ENCODE measurements at places on chromosomes 4 and X.

- peak; percentile 45 for DNase-seq
Measured at GRCh38 chr4:6885953-6886557, 23.6 kb upstream of the TBC1D14 start.

DNA sequence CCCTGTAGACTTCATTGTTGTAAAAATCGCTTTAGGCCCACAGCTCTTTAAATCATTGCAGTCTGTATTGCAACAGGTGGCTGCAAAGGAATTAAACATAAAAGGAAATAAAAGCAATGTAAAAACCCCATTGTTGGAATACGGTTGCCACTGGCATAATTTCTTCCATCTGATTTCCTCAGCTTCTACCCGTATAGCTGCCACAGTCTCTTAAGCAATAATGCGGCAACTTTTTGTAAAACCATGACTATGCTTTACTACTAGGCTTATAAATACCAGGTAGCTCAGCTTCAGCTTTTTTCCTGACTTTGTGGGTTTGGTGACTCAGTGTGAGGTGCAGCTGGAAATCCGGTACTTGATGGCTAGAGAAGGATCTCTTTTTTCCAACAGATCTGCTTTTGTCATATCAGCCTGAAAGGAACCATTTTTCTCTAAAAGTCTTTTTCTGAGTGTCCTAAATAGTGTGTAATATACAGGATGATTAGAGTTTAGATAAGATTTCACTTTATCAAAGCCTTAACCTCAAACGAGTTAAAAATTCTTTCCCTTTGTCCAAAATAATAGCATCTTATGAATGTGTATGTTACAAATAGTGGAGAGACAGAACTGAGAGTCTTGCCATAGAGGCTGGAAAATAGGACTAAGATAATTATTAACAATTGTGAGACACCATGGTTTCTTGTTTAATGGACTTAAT, 268.0 kb downstream of the ADGRL3 start:
- DNase-seq: no peak

DNA sequence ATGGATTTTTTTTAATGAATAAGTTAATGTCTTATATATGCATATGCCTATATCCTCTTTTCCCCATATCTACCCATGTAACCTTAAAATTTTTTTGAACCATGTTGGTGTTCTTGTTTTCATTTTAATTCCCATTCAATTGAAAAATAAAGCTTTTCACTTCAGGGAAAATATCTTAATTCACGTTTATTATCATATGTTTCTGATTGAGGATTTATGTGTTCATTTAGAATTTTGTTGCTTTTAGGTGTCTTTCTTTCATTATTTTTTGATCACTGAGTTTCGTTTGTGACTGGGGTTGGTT, 29.1 kb downstream of the HADH start:
- no peak for DNase-seq

- DNase-seq: no peak
Measured at GRCh38 chr4:31053451-31053850, 333.3 kb downstream of the PCDH7 start.

DNA sequence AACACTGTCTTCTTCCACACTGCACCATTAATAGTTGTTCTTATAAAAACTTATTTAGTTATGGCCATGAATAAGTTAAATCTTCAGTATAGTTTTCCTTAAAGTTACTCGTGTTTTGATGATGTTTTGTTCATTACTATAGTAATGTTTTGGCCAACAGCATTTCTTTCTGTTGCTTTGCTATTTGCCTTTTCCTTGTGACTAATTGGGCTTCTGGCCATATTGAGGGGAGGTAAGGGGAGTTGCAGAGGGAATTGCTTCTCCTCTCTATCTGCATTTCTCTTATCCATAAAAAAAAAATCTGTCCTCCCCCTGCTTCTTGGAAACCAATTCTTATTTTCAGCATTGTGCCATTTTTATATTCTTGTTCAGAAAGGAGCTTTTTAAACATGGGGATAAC, 42.7 kb upstream of the ZCCHC12 start:
- DNase-seq: no peak

DNA sequence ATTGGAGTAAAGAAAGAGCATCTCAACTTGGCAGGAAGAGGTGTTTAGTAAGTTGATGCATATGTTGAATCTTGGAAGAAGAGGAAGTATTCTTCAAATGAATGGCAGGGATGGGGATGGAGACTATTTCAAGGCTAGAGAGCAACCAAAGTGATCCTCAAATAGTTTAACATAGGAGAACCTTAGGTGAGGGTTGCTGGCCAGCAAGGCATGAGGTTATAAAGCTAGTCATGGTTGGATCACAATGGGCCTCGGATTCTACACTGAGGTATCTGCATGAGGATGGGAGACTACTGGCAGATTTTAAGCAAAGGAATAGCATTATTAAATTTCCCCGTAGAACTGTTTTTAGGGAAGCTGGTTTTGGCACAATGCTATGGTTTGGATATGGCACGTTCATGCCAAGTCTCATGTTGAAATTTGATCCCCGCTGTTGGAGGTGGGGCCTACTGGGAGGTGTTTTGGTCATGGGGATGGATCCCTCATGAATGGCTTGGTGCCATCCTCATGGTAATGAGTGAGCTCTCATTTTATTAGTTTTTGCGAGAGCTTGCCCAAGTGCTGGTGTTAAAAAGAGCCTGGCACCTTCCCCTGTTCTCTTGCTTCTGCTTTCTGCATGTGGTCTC, 41.9 kb upstream of the ETNPPL start:
- no peak for DNase-seq

All from GM10248 (cell line).